Right ventricle myocardium superior (tissue), 1 donor: ENCODE measurements at places on chromosomes 12 and 14. TPM values are rescaled to one million over a fixed set of nuclear protein-coding genes. Genes with fewer than 3 reads are reported as not detected.

- no peak for DNase-seq
These were observed 220.1 kb downstream of the GLT1D1 start for GRCh38 chr12:129073157-129073915.

DNA sequence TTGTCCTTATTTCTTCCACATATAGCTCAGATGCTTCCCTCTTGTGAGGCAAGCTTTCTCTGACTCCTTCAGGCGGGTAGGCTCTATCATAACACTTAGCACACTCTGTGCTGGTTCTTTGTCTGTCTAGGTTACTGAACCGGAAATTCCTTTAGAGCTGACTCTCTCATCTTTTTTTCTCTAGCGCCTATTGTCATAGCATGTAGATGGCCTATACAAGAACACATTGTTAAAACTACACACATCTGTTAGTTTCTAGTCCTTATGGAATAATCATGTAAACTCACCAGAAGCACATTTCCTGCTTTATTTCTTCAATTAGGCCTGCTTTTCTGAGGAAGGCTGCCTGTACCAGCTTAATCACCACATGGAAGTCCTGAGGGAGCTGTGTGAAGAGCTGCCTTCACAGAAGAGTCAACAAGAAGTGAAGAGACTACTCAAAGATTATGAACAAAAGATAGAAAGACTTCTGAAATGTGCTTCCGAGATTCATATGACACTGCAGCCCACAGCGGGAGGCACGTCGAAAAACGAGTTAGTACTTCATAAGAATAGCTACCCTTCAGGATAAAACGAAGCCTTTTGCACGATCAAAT is 143.9 kb downstream of the SYNE2 start:
- no peak for DNase-seq

DNA sequence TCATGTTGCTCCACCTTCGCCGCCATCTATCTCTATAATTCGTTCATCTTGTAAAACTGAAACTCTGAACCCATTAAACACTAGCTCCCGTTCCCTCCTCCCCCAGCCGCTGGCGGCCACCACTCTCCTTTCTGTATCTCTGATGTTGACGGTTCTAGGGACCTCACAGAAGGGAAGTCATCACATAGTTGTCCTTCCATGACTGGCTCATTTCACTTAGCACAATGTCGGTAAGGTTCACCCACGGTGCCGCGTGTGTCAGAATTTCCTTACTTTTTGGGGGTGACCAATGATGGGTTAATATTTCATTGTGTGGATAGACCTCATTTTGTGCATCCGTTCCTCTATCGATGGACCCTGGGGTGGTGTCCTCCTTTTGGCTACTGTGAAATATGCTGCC is 2.0 kb upstream of the CACNA2D4 start:
- DNase-seq, result no peak

Gene BCAT1
- 5.1 TPM for total RNA-seq

- peak; percentile 79 for DNase-seq
These were observed 21.0 kb upstream of the PSMC1 start for GRCh38 chr14:90235179-90235976.

Gene KRT80
- total RNA-seq, result not detected

- no peak for DNase-seq
These were observed 30.7 kb upstream of the HDAC7 start for GRCh38 chr12:47850153-47851084.

Gene TEAD4
- total RNA-seq, result 7.6 TPM

- DNase-seq, result no peak
These were observed 713 bp upstream of the FBXL14 start for GRCh38 chr12:1595026-1595561.

GRCh38 chr14:50619569-50620141 is 48.5 kb downstream of the SAV1 start:
- DNase-seq, result no peak

Gene IGF1
- total RNA-seq, result 8.3 TPM

- no peak for DNase-seq
These were observed 25.7 kb downstream of the ALKBH1 start for GRCh38 chr14:77682158-77682553.

Gene ADAM20
- 0.40 TPM for total RNA-seq

Gene CCDC60
- total RNA-seq, result not detected

DNA sequence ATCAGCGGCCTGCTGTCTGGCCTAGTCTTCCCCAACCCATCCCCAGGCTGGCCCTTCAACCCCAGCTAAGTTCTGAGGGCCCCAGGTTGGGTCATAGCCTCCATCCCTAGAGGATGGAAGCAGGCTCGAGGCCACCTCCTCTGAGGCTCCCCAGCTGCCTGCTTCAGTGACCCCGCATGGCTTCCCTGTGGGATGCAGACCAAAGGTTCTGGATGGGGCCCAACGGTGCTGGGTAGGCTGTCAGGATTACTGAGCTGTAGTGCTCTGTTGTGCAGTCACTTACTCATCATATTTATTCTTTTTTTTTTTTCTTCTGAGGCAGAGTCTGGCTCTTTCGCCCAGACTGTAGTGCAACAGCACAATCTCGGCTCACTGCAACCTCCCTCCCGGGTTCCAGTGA is 92.0 kb downstream of the IRF2BPL start:
- peak; percentile 59 for DNase-seq

GRCh38 chr14:64465831-64466554 is 694 bp downstream of the AKAP5 start:
- no peak for DNase-seq

DNA sequence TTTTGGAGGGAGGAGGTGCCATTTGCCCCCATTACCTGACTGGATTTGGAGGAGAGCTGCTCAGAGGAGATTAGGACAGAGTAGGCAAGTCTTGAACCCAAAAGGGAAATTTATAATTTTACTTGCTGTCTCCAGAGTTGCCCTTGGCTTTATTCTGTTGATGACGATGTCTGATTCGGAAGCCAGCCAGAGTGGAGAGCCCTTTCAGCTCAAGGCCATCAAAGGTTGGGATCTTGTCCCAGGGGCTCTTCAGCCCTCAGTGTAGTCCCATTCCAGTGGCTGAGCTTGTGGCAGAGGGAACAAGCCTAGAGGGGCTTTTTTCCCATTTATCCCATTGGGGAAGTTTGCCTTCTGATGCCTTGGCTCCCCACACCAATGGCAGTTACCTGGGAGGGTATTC is 71.8 kb downstream of the HSD17B6 start:
- no peak for DNase-seq

- DNase-seq, result peak; percentile 54
These were observed 4.4 kb downstream of the KMT2D start for GRCh38 chr12:49055978-49056754.

DNA sequence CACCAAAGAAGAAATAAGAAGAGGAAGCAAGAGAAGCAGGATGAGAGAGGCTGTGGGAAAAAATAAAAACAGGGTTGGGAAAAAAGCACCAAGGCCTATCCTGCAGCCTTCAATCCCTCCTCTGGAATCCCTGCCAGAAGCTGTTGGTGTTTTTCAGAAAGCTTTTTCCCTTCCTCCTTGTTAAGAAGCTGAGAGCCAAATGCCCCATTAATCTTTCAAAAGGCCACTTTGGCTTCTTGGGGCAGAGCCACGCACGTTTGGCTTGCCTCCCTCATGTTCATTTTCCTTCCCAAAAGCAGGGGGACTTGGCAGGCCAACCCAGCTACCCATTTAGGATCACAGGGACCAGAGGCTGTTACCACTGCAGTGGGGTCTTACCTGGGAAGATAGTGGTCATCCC is 365.3 kb downstream of the NUAK1 start:
- no peak for DNase-seq

- DNase-seq, result no peak
These were observed 293.7 kb upstream of the CLEC14A start for GRCh38 chr14:38549564-38549963.

DNA sequence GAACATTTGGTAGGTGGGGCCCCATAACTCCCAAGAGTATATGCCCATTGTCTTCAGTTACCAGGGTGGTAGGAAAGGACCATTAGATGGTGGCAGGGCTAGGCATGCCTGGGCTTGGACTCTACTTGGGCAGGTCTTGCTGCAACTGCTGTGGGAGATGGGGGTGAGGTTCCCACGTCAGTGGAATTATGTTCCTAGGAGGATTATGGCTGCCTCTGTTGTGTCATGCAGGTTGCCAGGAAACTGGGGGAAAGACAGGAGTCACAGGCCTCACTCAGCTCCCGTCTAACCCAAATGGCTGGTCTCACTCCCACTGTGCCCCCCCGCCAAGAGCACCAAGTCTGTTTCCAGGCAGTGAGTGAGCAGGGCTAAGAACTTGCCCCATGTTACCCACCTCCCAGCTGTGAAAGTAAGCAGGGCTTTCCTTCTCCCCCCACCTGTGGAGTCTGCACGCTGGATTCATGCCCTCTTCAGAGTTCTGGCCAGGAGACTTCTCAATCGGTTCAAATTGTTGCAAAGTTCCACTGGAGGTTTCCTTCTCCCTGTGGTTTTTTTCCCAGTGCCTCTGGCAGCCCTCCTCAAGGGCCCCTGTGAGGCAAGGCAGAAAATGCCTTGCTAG is 337.5 kb downstream of the CCDC91 start:
- peak; percentile 14 for DNase-seq

GRCh38 chr14:59465316-59466135 is at the start of gene GPR135:
Gene GPR135, minus strand, starts transcription at chr14:59465380. Its CDS starts 154 bp downstream, at chr14:59465226.
- DNase-seq, result peak; percentile 73

GRCh38 chr12:94458877-94459727 is 565 bp downstream of the CEP83 start:
- DNase-seq, result no peak

Gene IFI27L2
- 50.1 TPM for total RNA-seq

Gene ANO2
- total RNA-seq, result 12.6 TPM

DNA sequence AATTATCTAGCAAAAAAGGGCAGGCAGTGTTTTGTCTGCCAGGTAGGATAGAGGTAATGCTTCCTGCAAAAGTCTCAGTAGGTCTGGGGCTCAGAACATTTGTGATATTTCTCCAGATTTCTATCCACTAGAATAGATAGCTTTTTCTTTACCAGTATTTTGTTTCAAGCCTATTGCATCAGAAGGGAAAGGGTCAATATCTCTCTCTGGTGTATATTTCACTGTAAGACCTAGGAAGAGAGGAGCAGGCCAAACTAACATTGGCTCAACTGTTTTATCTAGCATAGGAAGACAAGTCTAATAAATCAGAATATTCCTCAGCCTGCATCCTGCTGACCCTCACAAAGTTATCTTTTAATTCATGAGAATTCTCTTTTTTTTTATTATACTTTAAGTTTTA is 106.7 kb upstream of the DAAM1 start:
- no peak for DNase-seq

GRCh38 chr14:93976477-93977057 is at the start of gene ASB2:
Gene ASB2, minus strand, starts transcription at chr14:93976570. Its CDS starts 12,031 bp downstream, at chr14:93964539.
- no peak for DNase-seq

DNA sequence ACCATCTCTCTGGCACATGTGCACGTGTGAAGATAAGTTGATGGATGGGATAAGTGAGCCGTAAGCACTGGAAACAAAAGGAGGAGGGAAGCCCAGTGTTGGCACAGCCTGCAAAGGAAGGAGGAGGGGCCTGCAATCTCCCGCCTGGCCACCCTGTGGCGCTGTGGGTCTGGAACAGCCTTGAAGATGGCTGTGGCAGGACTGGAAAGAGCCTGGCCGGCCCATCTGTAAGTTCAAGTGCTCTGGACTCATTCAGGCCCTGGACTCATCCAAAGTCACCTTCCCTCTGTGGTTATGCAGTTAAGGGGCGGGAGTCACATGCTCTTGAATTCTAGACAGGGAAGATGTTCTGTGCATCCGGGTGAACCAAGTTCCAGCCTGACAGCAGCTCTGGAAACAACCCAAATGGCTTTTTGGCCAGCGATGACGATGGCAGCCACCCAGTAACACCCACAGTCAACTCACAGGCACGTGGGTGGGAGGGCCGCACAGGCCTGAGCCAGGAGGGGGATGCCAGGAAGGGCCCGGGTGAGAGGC is 50.4 kb downstream of the CHGA start:
- peak; percentile 87 for DNase-seq

GRCh38 chr12:14326699-14327098 is 38.8 kb upstream of the ATF7IP start:
- no peak for DNase-seq

Gene PNMA1
- 12.9 TPM for total RNA-seq

- no peak for DNase-seq
These were observed 176.7 kb downstream of the PAH start for GRCh38 chr12:102740141-102740955.

Gene PPFIA2
- total RNA-seq, result 0.35 TPM

DNA sequence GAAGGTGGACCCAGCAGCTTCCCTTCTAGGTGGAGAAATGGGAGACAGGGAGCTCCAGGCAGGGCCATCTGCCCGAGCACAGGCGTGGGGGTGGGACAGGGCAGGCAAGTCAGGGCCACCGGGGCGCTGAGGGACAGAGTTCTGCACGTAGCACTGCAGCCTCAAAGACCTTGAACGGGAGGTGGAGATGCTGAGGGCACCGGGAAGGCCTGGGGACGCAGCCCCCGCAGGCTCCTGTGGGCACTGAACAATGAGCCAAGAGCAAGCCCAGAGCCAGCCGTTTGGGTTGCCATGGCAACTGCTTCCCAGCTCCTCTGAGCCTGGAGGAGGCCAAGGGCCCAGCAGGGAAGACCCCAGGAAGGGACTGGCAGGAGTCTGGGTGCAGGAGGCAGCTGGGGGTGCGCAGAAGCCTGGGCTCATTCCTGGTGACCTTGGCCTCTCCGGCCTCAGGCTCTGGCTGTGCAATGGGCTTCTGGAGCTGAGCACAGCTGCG is 3.4 kb downstream of the LBHD2 start:
- peak; percentile 17 for DNase-seq

GRCh38 chr14:105343194-105343593 is 28.6 kb downstream of the PACS2 start:
- DNase-seq, result no peak

Gene DDN
- total RNA-seq, result 0.78 TPM

GRCh38 chr12:102800565-102800964 is 116.5 kb downstream of the PAH start:
- DNase-seq, result no peak
